ENCODE measurements at places on chromosomes 16 and 17.

GRCh38 chr17:46121165-46121764, 72.0 kb downstream of the KANSL1 start:
- DNase-seq = no peak

- no peak for DNase-seq
These were observed 47.6 kb downstream of the SEC14L1 start for GRCh38 chr17:77188084-77189066.

GRCh38 chr17:67378454-67379250, 1.6 kb downstream of the PITPNC1 start:
- peak; percentile 38 for DNase-seq

DNA sequence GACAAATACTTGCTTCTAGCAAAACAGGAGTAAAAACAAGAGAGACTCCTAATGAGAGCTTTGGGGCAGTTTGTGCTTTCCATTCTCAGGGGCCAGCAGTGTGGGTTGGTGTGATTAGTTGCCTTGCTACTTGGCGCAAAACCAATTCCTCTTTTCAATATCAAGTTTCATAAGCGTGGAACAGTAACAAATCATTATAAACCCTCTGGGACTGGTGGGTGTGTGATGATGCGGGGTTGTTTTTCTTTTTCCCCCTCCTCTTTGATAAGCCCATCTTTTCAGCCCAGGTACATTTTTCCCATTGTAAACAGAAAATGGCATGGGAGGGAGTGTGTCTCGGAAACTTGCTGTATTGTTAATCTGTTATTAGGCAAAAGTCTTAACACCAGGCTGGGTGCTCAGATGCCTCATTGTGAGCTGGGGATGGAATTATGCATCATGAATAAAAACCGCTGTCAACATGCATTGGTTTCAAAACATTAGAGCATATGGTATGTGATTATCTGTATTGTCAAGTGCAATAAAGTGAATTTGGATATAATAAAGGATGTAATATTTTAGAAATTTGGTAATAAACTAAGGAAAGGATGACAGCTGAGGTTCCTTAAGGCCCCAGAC, 166.4 kb downstream of the CCDC182 start:
- DNase-seq = no peak

DNA sequence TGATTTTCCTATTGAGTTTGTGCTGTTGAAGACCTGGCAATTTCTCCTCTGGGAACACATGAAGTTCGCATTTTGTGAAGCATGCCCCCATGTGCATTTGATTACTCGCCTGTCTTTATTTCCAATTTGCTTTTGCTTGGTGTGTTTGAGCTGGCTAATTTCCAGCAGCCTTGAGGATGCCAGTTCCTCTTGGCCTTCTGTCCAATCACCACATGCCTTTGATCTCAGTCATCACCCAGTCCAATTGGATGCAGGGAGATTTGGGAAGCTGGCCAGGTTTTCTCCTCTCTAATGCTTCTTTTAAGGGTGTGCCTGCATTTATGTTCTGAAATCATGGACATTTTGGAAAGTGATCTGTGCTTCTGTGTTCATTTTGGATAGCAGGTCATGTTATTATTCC, 3.8 kb upstream of the TMEM100 start:
- no peak for DNase-seq

- no peak for DNase-seq
These were observed 7.5 kb upstream of the ARMC5 start for GRCh38 chr16:31451681-31452351.

- no peak for DNase-seq
These were observed 158.3 kb downstream of the NTN1 start for GRCh38 chr17:9179602-9180001.

- no peak for DNase-seq
These were observed 139.3 kb downstream of the ANKFN1 start for GRCh38 chr17:56292578-56292977.

DNA sequence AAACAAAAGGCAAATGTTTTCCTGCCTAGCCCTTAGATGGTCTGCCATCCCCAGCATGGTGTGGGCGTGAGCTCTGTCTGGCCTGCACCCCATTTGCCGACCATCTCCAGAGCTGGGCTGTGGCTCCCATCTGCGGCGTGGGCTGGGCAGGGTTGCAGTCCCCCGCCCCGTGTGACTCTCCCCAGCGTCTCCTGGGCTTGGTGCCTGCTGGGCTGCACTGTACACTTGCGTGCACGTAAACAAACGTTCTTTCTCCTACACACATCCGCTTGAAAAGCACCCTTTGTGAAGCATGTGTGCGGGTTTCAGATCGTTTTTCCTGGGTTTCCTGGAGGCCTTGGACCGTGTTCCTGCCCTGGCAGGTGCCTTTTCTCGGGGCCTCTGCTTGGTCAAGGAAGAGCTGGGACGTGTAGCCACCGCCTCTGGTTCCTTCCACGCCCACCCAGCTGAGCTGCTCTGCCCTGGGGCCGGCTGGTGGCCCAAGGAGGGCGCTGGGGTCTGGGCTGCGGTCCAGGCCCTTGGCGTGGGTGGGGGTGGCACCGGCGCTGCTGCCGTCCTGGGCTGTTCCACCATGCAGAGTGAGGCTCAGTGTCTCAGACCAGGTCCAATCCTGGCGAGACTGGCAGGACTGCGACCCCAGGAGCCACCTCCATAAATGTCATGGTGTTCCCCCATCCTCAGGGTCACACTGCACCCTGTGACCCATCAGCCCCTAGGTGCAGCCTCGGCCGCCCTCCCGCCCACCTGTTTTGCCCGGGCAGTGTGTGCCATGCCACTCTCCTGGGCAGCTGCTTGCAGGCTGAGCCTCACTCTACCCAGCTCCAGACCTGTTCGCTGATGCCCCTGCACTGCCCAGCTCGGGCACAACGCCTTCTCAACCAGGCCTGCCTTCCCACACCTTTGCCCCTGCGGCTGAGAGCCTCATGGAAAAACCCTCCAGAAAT, 9.9 kb upstream of the BAIAP3 start:
- DNase-seq = no peak

- DNase-seq = no peak
These were observed 44.0 kb downstream of the SPOP start for GRCh38 chr17:49633762-49634484.

DNA sequence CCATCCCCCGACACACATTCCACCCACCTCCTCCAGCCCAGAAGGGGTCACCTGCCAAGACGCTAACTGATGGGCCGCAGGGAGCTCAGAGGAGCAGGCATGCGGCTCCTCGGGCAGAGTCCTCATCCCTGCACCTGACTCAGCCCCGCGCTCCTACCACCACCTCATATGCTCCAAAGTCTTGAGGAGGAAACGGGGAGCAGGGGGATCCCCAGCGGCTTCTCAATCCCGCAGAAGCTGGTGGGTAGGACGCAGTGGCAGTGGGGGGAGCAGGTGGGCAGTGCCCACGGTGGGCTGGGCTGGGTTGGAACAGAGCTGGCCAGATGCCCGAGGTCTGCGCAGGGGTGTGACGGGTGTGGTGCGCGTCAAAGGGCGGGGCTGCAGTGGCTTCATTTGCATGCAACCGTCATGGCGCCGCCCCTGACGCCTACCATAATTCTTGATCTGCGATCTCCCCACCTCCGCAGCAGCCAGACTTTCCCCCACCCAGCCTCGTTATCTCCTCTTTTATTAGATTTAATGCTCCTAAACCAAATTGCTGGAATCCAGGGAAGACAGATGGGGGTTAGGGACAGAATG, 39.0 kb upstream of the EMP2 start:
- DNase-seq = no peak

GRCh38 chr16:86108062-86108461, 209.1 kb downstream of the IRF8 start:
- no peak for DNase-seq

GRCh38 chr17:16398270-16399267, 16.8 kb upstream of the TRPV2 start:
- no peak for DNase-seq

DNA sequence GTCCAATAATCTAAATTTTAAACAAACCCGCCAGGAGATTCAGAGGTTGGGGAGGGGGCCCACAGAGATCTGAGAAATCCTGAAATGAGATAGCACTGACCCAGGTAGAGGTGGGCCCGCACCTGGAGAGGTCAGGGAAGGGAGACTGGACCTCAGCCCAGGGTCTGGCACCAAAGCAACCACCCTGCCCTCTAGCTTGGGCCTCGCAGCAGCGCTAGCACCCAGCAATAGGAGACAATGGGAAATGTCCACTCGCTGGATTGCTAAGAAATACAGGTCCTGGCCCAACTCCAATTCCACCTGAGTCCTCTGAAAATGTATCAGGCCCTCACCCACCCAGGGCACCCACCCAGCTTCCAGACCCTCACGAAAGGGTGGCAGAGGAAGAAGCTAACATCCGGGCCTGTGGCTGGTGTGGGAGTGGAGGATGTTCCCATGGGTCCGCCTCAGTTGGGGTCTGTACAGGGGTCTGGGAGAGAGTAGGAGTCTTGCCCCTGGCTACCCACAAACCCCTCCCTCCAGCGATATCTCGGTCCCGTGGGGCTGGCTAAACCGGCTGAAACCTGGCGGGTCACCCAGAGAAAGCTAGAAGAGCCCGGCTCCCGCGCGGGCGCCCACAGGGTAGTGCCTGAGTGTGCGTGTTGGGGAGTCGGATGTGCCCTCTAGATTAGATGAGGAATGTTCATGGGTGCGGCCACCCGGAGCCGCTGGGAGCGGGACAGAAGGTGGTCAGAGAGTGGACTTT, 1.1 kb downstream of the PLLP start:
- no peak for DNase-seq

GRCh38 chr17:8503807-8504206, 68.1 kb downstream of the NDEL1 start:
- no peak for DNase-seq

DNA sequence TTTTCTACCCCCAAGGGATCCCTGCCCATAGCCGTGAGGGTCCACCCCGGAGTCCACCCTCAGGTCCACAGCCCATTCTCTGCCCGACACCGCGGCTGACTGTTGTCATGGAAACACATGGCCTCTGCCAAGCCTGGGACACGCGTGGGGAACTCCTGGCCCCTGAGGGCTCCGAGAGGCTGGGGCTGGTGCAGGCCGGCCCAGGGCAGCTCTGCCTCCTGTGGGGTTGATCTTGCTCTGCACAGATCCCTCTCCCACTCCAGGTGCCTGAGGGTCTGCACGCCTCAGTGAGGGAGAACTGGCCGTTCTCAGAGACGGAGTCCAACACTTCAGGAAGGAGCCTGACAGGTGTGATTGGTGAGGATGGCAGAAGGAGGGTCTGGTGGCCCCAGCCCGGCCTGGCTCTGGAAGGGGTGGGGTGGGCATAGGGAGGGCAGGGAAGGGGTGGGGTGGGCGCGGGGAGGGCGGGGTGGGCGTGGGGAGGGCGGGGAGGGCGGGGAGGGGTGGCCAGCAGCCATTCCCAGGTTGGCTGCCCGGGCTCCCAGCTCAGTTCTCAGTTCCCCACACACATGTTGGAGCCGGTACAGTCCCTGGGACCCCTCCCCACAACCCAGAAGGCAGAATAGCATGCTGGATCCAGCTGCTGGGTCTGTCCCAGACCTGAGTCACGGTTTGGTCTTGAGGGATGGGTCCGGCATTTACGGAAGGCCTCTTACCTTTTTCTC, 6.4 kb downstream of the MRPL28 start:
- no peak for DNase-seq

- DNase-seq = no peak
These were observed 36.0 kb downstream of the RNF157 start for GRCh38 chr17:76204277-76204676.

DNA sequence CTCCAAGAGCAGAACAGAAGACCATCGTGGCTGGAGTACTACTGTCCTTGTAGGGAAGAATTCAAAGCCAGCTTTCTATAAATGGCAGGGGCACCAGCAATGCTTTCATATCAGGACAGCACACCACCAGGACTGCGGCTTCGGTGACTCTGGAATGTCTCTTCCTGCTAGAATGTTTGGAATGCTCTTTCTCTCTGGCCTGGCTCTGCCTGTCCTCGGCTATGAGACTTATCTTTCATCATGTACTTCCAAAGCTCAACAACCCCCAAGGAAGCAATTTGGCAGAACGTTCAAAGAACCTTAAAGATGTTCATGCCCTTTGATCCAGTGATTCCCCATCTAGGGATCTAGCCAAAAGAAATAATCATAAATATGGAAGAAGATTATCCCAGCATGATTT, 52.7 kb upstream of the NOG start:
- no peak for DNase-seq

- DNase-seq = no peak
These were observed 4.9 kb upstream of the CDH1 start for GRCh38 chr16:68732042-68732680.

- DNase-seq = no peak
These were observed 290.1 kb downstream of the MAP2K4 start for GRCh38 chr17:12310811-12311210.

- no peak for DNase-seq
These were observed 18.4 kb downstream of the KDM8 start for GRCh38 chr16:27221576-27222248.

GRCh38 chr16:31428279-31428597, at the start of gene COX6A2:
Gene COX6A2, minus strand, starts transcription at chr16:31428360. Its CDS starts 35 bp downstream, at chr16:31428325.
- DNase-seq = no peak

DNA sequence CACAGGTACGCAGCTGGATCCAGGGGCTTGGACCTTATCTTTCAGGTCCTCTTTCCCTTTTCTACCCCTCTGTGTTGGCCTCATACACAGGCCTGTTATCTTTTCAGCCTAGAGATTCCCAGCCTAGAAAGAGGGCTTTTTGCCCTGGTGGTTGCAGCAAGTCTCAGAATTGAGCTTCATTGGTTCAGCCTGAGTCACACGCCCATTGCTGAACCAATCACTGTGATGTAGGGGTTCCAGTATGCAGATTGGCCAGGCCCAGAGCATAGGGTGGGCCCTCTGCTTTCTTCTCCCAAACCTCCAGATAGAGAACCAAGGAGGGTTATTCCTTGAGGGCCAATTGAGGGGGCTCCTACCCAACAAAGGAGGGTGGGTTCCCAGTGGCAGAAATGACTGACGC, 32.8 kb downstream of the GPT2 start:
- DNase-seq = no peak

DNA sequence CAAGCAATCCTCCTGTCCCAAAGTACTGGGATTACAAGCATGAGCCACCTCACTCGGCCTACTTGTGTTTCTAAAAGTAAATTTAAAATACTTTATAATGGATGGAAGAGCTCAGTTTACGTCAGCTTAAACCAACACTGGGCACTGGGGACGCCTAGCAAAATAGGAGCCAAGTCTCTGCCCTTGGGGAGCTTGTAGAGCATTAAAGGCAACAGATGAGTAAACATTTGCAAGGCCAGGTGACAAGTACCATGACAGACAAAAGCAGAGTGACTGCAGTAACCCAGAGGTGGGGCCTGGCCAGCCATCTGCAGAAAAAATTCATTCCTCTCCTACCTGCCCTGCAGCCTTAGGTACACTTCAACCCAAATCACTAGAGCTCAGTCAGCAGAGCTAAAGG, 12.1 kb upstream of the NLK start:
- no peak for DNase-seq

- DNase-seq = no peak
These were observed 178.9 kb upstream of the SOX9 start for GRCh38 chr17:71941920-71942319.

- DNase-seq = no peak
These were observed 150.1 kb downstream of the SHISA6 start for GRCh38 chr17:11391134-11391533.

- no peak for DNase-seq
These were observed 8.7 kb upstream of the GFOD2 start for GRCh38 chr16:67727521-67728485.

DNA sequence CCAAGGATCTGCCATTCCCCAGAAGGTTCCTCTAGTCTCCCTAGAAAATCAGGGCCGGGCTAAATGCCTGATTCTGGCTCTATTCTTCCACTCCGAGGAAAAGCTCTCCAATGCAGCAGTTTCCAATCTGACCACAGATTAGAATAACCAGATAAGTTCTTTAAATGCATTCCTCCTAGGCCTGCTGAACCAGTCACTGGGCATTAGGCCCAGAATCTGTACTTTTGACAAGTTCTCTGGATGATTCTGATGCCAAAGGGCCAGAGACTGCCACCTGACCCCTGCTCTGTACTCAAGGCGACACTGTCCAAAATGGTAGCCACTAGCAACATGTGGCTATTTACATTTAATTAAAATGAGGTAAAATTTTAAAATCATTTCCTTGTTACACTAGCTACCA, 22.3 kb downstream of the MAP3K14 start:
- DNase-seq = no peak

Data from NCI-H1048 (cell line).